ENCODE measurements at places on chromosomes 1 and 21.

DNA sequence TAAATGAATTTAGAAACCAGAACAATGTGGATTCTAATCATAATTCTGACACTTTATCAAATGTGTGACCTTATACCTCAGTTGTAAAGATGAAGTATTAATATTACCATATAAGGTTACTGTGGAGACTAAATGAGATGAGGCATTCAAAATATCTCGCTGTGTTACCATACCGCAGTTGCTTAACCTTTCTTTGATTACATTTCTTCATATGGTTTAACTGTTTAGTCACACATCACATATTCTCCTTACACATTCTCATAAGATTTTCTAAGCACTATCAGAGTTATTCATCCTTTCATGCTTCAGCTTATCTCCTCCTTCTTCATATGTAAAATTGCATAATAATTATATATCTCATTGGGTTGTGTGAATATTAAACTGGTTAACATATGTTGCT is 88.9 kb downstream of the LRRC53 start:
- DNase-seq: no peak

- no peak for DNase-seq
Measured at GRCh38 chr1:61753998-61754508, 11.8 kb downstream of the PATJ start.

DNA sequence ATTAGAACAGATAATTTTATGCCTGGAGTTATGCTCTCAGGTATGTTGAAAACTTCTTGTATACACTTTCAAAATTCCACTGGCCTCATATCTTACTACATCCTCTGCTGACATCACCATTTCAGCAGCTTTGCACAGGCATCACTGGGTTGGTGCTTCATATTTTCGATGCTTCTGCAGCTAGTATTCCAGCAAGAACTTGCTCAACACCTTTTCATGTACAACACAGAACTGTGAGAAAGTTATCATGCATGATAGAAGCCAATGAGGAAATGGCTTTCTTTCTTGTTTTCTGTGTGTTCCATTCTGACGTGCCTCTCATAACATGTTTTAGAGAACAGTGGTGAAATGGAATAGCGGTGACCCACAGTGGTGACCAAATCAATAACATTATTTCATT is 5.1 kb upstream of the GBP5 start:
- DNase-seq: no peak

GRCh38 chr1:5981009-5981380 is 11.2 kb downstream of the NPHP4 start:
- no peak for DNase-seq

- DNase-seq: no peak
Measured at GRCh38 chr1:180934563-180934962, 21.9 kb downstream of the KIAA1614 start.

- DNase-seq: no peak
Measured at GRCh38 chr1:100461222-100461621, 76.7 kb upstream of the GPR88 start.

GRCh38 chr1:167294528-167294927 is 73.8 kb downstream of the POU2F1 start:
- no peak for DNase-seq

DNA sequence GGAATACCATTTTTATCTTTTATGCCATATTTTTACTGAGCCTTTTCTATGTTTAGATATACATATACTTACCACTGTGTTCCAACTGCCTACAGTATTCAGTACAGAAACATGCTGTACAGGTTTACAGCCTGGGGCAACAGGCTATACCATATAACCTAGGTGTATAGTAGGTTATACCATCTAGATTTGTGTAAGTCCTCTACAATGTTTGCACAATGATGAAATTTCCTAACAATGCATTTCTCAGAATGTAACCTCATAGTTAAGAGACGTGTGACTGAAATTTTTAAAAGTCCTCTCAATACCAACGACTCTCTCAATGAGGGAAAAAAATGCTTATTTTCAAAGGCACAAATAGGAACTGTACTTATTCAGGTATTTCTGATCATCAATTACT is 21.7 kb downstream of the INTS7 start:
- DNase-seq: no peak

- DNase-seq: no peak
Measured at GRCh38 chr1:196180847-196181593, 427.2 kb downstream of the KCNT2 start.

GRCh38 chr1:80893115-80893514 is 907.6 kb upstream of the ADGRL2 start:
- no peak for DNase-seq

DNA sequence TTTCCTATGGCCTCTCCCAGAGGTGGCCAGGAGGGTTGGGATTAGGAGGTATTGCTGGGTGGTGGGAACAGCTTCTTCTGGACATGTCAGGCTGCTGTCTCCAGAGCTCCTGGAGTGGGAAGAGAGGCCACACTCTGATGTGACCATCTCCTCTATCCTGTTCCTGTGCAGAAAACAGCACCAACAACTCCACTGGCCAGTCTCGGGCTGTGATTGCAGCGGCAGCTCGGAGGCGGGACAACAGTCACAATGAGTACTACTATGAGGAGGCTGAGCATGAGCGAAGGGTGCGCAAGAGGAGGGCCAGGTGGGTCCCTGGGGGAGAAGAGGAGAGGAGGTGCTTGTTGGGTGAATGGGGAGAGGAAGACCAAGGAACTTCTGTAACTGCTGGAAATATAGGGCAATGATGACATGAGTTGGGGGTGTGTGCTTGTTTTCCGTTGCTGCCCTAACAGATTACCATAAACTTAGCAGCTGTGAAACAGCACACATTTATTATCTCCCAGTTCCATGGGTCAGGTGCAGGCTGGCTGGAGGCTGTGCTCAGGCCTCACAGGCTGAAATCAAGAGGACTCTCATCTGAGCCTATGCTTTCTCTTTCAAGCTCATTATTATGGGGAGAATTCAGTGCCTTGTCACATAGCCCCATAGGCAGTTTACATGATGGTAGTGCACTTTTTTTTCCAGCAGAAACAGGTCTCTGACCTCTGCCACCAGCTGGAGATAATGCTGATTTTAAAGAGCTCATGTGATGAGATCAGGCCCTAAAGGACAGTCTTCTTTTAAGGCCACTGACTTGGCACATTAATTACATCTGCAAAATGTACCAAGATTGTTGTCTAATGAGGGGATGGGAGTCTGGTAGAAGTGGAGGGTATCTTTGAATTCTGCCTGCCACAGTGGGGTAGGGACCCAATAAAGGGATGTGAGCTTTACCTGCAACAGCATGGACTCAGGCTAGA is 20.8 kb downstream of the VANGL2 start:
- no peak for DNase-seq

DNA sequence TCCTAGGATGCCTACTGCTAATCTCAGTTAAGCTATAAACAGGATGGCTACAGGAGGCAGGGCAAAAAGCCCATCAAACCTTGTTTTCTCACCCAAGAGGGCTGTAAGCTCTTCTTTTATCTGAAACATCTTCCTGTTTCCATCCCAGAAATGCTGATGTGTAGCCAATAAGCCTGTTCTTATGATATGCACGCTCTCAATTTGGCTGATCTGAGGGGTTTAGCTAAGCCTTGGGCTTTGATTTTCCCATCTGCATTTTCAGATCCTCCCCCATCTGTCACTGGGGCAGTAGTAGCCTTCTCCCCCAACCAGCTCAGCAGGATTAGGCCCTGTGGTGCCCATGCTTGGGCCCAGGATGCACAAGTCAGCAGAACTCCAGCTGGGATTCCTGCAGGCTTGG is 105.0 kb downstream of the BRINP2 start:
- no peak for DNase-seq

GRCh38 chr1:31084782-31085569 is 19.5 kb upstream of the PUM1 start:
- no peak for DNase-seq

DNA sequence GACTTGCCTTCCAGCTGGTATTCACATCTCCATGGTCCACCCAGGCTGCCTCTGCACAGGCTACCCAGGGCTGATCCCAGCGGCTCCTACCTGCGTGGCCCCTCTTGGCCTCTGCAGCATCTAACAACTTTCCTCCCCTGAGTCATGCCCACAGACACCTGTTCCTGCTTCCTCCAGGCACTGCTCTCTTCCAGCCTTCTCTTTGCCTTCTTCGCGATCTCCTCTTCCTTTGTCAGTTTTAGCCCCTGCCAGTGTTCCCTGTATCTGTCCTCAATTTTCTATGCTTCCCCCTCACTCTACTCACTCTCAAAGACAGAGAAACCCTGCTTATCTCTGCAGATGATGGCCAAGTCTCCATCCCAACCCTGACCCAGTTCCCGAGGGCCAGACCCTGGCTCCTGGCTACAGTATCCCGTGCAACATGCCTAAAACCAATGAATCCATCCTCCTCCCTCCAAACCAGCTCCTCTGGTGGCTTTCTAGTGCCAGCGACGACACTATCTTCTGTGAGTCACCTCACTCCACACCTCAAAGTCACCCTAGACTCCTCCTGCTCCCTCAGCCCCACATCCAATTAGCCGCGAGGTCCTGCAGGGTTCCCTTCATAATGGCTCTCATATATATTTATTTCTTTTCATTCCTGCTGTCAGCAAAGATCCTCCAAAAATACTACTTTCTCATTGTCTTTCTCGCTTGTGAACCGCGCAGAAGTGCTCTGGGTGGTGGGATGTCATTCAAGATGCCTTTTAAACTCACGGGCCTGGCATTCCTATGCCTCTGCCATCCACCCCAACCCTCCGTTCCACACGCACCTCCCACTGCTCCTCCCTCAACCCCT is 259.2 kb downstream of the TOMM20 start:
- DNase-seq: no peak

DNA sequence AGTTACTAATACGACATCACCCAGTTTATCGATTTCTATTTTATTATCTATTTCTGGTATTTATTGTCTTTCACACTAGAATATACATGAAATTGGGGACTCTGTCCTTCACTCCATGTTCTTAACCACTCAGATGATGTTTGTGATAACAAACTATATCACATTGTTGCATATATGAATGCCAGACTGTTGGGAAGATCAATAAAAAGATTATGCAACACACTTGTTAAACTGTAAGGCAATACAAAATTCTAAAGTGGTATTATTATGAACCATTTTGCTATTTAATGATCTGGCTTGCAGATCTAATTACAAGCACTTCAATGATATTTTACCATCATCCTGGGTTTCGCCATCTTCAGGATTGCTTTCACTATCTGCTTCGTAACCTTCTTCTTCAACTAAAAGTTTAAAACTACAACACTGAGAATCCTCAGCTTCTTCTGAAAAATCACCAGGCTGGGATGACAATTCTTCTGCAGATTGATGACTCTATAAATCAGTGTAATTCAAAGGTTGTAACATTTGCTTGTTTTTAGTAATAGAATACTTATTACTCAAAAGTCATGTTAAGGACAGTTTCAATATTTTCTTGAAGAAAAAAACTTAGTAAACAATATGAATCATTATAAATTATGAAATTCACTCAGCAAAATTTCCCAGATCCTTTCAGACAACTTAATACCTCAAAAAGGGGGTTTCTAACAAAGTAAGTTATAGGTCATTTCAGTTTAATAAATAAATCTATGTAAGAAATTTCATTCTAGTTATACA is 63.9 kb downstream of the LYST start:
- no peak for DNase-seq

DNA sequence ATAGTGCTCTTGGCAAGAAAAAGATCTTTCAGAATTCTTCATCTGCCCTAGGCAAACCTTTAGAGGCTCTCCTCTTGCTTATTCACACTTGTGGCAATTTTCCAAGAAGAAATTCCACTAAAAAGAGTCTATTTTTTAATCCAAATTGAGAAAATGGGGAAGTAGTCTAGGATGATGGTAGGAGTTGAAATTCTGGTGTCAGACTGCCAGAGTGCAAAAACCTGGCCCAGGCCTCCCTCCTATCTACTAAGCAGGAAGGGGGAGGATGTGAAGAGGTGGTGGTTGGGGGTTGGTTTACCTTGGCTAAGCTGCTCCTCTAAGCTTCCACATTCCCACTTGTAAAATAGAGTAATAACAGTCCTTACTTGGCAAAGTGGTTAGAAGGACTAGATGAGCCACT is 120.6 kb upstream of the KCNJ15 start:
- peak; percentile 21 for DNase-seq

Measured in urinary bladder (tissue), 4 donors.